ENCODE measurements at places on chromosomes 5 and 9. TPM values are rescaled to one million over a fixed set of nuclear protein-coding genes. Genes with fewer than 3 reads are reported as not detected.

DNA sequence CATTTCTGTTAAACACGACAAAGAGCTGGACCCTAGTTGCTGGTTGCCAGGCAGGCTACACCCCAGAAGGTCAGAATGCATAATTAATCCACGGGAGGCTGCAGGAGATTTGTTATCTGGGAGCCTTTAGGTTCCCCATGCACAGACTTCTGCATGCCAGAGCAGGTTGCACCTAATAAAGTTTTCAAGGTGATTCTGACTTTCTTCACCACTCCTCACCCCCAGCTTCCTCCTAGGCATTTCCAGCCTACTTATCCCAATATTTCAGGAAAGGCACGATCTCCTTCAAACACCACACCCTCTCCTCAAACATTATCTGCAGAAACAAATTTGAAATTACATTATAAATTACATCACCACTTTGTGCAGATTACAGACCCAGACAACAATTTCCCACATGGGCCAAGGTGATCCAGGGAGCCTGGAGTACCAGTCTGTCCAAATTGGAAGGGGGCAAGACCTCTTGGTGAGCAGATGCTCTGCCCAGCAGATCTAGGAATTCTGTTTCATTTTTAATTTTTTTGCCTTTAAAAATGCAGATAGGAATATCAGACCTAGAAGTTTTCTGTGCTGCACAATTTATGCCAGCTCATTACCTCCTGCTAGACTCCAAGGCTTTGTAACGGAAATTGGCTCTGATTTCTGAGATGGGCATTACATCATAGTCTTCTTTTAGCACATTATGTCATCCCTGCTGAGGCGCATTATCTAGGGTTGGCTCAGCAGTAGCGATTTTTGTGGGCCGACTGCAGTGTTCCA, 363.4 kb upstream of the SLC30A5 start:
- no peak for DNase-seq

- no peak for DNase-seq
Measured at GRCh38 chr5:169006842-169007790, 293.8 kb downstream of the SLIT3 start.

DNA sequence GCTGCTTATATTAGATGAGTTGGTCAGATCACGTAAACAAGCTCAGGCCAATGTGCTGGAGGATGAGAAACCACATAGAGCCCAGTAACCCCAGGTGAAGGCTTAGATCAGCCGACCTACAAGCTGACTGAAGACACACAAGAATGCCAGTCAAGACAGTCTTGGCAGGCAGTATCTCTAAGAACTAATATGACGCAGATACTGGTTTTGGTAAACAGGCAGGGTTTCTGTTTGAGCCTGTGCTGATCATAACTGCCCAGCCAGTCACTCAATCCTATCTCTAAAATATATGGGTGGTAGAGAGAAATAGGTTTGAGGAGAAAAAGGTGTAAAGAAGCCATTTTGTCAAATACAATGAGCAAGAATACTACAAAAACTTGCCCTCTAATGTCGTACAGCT, 7.8 kb upstream of the RIGI start:
- DNase-seq = no peak

DNA sequence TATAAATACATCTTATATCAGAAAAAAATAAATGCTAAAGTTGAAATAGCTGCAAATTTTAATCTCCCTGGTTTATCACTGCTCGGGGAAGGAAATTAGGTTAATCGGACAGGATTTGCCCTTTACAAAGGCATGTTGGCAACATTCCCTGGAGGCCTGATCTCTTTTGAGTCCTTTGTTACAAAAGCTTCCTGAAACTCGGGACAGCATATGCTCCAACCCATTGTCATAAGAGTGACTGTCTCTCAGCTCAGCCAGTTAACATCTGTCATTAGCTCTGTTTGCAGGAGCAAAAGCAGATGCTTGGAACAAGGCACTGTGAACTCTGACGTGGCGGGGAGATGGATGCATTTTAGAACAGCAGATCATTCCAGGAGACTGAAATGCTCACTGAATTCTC, 80.6 kb downstream of the MYO10 start:
- no peak for DNase-seq

TLX3 gene
- not detected for total RNA-seq

DNA sequence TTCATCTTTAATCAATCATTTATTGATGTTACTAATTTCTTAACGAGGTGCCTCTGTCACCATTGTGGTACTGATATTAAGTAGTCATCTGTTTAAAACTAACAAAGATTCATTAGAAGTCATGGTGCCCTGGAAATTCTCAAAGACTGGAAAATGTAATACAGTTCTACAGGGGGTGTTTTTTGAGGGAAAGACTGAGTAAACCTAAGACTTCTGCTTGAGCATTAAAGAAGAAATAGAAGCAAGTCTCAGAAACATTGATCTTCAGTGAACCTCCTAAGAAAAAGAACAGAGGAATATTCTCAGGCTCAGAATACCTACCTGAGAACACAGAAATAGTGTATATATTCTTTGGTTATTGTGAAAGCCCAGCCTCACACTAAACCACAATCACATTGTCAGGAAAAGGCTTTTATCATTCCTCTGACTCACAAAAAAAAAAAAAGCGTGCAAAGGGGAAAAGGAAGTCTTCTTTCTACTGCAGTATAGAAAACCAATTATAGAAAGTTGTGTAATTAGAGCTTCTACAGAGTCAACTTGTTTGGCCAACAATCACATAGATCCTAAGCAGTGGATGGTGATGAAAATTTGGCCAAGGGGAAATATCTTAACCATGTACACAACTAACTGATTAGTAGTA, 60.8 kb downstream of the HINT1 start:
- DNase-seq = no peak

GRCh38 chr5:181149806-181150733, 2.7 kb downstream of the OR2V2 start:
- no peak for DNase-seq

GRCh38 chr5:177963966-177964365, 32.1 kb downstream of the PROP1 start:
- DNase-seq = no peak

DNA sequence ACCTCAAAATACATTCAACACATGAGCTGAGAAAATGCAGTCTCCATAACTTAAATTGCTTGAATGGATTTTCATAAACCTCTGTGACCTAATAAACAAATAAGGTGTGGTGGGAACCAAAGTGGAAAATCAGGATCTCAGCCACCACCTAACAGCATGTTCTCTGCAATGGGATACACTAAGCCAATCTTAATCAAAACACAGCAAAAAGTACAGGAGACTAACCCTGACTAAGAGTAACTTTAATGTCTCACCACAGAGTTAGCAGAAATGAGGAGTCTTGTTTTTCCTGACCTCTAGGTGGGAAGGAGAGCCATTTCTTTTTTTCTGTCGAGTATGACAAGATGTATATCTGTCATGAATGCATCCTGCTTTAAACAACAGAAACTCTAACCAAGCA, 48.5 kb downstream of the PLK2 start:
- no peak for DNase-seq

ATP6V1G1 gene
- 104 TPM for total RNA-seq

DNA sequence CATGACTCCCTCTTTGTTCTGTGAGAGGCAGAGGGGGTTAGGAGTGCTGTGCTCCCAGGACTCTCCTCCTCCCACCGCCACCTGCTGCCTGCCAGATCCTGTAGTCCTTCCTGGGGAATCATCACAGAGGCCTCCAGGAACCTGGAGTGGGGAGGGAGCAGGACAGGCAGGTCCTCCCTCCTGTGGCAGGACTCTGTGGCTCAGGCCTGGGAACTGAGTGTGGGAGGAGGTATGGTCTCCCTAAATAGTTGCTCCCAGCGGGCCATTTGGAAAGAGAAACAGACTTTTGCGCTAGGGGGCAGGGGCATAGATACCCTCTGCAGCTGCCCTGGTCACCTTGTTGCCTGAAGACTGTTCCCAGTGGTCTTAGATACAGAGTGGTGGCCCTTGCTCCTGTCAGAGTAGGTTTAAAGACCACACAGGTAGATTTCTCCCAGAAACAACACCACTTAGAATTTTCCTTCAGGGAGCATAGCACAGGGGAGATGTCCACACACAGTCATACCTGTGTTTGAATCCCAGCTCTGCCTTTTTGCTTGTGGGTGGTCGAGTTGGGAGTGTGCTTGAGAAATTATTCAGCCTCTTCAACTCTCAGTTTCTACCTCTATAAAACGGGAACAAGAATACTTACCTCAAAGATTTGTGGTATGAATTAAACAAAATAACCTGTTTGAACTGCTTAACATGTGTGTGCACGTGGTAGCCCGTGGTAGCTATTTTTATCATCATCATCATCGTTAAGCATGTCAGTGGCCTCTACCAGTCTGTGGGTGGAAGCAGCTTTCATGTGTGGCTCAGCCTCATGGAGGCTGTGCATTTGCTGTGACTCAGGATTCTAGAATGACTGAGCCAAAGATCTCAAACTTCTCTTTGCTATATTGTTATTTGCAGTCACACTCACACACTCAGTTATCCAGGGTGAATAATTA, 55.8 kb downstream of the SLC22A5 start:
- no peak for DNase-seq

DNA sequence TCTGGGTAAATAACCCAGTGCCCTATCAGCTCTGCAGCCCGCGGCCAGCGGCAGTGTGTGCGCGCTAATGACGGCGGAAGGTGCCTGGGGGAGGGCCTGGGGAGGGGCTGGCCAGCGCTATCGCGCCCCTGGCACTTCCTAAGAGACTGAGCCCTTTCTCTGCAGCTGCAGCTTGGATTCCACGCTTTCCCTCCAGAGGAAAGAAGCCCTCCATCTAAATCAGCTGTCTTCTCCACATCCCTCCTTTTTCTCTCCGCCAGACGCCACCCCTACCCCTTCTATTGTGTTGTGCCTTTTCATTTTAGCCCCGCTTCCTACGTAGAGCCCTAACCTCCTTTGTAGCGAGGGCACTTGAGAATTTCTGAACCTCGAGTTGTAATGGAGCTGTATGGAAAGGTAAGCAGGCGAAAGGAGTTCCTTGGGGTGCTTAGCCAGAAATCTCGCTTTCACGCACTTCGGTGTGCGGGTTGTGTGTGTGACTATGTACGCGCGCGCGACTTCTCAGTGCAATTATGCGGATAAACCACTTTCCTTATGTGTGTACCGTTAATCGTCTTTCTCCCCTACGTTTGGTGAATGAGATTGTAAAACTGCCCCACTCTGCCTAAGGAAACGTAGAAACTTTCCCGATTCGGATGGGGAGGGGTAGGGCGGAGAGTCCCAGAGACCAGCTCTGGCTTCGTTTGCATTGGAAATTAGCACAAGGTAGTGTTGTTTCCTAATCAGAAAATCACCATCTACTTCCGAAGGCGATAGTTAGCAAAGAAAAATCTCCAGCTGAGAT, 664 bp upstream of the RAB3C start:
- DNase-seq = peak; percentile 51

PCDHA1 gene
- not detected for total RNA-seq

DNA sequence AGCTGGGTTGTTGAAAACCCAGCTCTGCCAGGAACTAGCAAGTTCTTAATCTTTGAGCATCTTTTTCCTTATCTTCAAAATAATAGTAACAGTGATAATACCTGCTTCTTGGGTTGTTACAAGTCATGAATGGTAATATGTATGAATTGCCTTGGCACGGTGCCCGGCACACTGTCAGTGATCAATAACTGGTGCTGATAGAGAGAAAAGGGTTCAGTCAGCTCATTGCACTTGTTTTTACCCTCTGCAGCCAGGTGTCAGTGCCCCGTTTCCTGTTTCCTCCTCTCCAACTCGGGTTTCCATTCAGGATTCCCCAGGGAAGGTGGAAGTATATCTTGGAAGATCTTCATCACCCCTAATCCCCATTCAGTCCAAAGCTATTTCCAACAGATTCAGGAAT, 15.8 kb upstream of the NIPAL4 start:
- DNase-seq = no peak

DNA sequence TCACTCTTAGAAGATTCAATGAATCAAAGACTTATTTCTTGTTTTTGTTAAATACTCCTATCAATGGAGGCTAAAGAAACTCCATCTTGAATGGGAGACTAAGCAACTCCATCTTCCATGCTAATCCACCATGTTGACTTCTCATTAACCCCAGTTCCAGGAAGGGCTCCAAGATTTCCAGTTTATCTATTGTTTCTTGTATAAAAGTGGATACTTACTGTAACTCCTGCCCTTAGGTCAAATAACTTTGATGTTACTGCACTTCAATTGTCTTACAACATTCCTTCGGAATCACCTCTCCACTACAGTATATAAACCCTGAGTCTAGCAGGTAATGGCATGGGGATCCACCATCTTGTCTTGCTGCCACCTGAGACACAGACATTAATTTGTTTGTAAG, 63.0 kb downstream of the PUM3 start:
- no peak for DNase-seq

DNA sequence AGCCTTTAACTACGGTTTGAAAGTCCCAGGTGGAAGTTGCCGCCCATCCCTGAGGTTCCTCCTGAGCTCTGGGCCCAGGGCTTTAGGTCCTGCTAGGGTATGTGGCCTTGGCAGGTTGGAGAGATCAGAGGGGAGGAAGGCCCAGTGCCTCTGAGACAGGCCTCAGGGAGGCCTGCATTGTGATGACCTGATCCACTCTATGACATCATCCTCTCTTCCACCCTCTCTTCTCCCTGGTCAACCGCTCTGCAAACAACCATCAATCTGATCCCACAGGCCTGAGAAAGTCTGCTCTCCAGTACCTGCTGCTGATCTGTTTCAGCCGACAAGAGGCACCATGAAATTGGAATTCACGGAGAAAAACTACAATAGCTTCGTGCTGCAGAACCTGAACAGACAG, at the start of gene CCIN:
Gene CCIN, plus strand, starts transcription at position 223 of the 400 bp plus-strand sequence. Its CDS starts 115 bp downstream, at position 338.
- no peak for DNase-seq

RPS23 gene
- total RNA-seq = 1,400 TPM

DNA sequence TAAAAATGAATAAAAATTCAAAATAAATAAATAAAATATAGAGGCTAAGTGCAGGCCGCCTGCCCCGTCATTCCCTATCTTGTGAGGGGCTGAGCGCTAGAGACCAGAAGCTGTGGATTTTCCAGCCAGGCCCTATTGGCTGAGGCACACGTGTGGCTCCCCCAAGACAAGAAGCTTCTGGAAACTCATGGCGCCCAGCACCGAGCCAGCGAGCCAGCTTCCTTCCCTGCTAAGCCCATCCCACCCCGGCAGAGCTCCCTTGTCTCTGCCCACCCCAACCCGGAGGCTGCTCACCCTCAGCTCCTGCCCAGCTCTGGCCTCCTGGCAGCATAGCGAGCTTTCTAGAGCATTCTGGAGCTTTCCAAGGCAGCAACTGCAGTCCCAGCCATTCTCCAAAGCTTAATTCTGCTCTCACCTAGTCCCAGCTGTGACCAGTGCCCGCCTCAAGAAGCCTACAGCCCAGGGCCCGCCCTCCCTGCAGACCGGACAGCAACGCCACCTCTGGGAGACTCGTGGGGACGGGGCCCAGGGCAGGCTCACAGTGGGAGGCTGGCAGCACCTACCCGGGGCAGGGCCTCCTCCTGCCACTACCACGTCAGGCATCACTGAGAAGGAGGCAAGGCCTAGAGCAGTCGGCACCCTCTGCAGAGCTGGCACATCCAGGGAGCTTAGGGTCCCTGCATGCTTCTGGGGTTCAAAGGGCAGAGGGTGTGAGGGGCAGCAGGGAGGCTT, 23.2 kb upstream of the TMEM250 start:
- DNase-seq = no peak

WDR41 gene
- total RNA-seq = 35.6 TPM
